ENCODE measurements at places on chromosomes 12 and 14. TPM values are rescaled to one million over a fixed set of nuclear protein-coding genes. Genes with fewer than 3 reads are reported as not detected.

PLXNC1 gene
- 9.0 TPM for total RNA-seq

GSC gene
- total RNA-seq, result 13.1 TPM

CCDC197 gene
- not detected for total RNA-seq

KITLG gene
- total RNA-seq, result 10.2 TPM

TAS2R13 gene
- 11.6 TPM for total RNA-seq

KERA gene
- total RNA-seq, result not detected

KRT73 gene
- total RNA-seq, result not detected

RAN gene
- 118 TPM for total RNA-seq

AKAP5 gene
- 0.42 TPM for total RNA-seq

PTHLH gene
- total RNA-seq, result not detected

YARS2 gene
- 29.5 TPM for total RNA-seq

HSPA2 gene
- 111 TPM for total RNA-seq

ERP27 gene
- not detected for total RNA-seq

LRP10 gene
- 88.7 TPM for total RNA-seq

VAMP1 gene
- 12.0 TPM for total RNA-seq

DNA sequence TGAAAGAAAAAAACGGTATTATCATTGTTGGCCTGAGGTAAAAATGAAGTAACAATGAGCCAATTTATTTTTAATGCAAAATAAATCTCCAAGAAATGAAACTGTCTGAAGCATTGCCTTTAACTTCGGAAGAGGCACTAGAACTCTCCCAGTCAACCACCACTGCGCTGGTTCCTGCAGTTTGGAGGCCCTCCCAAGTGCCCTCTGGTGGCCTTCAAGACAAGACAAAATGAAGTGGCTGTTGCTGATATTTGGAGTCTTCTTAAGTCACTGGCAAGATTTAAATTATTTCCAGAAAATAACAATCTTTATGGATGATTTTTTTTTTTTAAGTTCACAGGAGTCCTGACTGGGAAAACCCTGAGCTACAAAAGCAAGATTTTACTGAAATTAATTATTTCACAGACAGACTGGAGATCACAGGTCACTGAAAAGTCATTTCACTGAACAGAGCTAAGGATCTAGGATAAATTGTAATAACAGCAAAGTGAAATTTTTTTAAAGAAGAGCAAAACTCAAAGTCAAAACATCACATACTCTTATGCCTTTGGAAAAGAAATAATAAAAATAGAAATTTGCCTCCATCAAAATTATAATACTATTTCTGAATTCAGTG is 58.2 kb downstream of the DICER1 start:
- peak; percentile 26 for DNase-seq

- no peak for DNase-seq
Observed at GRCh38 chr12:93040367-93040766, 111.3 kb upstream of the EEA1 start.

DNA sequence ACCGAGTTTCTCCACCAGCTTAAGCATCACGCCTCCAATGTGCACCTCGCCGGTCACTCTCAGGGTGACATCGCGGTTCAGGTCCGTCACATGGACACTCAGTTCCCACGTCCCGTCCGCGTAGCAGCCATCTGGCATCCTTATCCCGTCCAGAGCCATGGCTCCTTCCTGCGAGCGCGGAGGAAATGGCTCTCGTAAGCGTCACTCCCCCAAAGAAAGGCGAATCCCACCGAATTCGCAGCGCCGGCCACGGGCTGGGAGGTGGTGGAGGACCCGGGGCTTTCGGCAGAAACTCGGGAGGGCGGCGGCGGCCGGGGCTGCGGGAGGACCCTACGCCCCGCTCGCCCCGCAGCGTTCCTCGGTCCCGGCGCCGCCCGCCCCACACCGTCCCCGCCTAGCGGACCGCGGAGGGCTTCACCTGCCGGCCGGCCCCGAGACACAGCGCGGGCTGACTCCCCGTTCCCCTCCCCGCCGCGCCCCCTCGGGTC is 396 bp downstream of the FERMT2 start:
- no peak for DNase-seq

GRCh38 chr12:66662729-66663128 is 16.1 kb downstream of the GRIP1 start:
- no peak for DNase-seq

DNA sequence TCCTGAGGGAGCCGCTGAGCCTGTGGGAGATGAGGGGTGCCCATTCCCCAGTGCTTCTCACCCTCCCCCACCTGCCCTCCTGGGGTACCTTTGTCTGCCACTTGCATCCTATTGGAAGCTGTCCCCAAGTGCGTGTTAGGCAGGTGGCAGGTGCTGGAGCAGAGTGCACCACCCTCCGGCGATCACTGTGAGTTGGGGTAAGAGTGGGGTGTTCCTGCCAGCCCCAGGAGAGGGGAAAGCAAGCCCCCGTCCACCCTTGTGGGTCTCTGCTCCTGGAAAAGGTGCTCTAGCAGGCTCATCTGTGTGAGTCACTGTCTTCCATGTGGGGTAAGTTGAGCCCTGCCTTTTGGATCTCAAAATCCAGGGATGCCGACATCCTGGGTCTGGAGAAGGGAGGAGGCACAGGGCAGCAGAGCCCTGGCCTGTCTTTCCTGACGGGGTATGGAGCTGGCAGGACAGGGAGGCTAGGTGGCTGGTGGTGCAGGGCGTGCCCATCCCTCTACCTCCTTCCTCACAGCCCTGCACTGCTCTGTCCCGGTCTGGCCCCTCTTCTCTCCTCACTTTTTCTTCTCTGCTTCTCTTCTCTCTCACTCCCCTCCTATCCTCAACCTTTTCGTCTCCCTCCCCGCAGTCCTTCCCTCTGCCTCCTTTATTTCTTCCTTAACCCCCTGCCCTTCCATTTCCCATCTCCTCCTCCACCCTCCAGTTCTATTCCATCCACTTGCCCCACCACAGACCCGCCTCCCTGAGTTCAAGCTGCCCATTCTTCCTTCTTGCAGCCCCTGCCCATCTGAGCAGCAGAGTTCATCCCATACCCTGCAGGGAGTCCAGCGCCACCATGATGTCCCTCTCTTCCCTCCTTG is 20.1 kb upstream of the KRT7 start:
- DNase-seq, result no peak

GRCh38 chr14:76995279-76996035 is 33.1 kb downstream of the IRF2BPL start:
- DNase-seq, result no peak

DNA sequence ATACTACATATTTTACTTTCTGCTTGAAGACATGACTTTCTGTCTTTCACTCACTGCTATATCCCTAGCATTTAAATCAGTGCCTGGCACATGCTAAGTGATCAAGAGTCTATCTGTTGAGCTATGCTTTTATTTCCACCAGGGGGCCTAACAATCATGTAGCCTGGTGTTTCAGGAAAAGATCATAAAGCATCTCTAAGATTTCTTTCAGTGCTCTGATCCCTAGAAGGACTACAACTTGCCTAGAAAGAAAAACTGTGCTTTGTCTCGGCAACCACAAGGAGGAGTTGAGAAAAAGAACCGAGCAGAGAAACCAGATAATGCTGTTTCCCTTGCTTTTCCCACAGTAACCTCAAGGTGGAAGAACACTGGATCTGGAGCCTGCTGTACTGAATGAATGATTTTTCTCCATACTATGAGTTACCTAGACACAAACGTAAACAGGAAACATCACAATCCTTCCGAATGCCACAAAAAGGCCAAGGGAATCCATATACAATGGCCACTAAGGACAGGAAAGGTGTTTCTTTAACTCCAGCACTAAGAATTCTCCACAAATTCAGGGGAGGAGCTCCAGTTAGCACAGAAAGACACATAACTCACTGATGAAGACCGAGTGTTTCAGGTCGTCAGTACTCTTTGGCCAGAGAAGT is 1.2 kb downstream of the CRY1 start:
- no peak for DNase-seq

DNA sequence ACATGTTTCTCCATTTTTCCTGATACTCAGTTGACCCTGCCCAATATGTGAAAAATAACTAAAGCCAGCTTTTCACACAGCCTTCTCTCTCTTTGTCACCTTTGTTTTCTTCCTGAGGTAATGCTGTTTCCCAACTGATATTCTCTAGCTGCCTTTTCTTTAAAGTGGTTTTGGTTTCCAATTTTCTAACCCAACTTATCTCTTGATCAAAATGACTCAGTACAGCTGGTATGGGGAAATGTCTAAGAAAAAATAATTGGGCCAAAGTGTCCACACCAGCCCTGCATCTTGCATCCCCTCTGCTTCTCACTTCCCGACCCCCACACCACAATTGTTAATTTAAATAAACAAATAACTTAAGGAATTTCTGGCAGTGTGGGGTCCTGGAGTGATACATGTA is 193.8 kb downstream of the SYT1 start:
- DNase-seq, result no peak

DNA sequence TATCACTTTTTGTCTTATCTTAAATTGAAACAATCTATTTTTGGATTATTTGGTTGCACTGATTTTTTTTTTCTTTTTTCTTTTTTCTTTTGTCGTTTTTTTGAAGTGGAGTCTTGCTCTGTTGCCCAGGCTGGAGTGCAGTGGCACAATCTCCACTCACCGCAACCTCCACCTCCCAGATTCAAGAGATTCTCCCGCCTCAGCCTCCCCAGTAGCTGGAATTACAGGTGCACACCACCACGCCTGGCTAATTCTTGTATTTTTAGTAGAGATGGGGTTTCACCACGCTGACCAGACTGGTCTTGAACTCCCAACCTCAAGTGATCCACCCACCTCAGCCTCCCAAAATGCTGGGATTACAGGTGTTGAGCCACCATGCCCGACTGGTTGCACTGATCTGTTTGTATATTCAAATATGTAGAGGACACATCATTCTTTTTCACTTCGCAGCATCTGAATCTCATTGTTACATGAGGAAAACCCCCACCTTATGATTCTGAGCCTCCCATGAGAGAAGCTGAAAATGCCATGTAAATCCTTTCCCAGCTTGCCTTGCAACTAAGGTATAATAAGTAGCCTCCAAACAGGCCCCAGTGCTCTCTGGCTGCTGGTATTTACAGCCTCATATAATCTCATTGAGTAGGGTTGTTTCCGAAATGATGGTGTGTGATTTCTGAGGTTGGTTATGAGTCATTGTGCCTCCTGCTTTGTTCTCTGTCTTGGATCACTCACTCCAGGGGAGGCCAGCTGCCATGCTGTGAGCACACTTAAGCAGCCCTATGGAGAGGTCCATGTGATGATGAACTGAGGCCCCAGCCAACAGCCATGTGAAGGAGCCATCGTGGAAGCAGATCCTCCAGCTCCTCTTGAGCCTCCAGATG is 5.2 kb upstream of the HSP90B1 start:
- DNase-seq, result no peak

DNA sequence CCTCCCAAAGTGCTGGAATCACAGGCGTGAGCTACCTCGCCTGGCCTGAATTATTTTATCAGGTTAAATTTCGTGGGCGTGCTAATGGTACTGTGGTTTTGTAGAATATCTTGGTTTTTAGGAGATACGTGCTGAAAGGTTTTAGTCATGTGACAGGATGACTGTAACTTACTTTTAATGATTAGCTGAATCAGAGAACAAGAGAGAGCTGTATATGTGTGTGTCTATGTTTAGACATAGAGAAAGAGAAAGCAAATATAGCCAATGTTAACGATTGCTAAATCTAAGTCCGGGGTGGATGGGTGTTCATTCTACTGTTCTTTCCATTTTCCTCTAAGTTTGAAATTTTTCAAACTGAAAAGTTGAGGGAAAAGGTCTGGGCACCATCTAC is 9.2 kb upstream of the PNMA1 start:
- no peak for DNase-seq

DNA sequence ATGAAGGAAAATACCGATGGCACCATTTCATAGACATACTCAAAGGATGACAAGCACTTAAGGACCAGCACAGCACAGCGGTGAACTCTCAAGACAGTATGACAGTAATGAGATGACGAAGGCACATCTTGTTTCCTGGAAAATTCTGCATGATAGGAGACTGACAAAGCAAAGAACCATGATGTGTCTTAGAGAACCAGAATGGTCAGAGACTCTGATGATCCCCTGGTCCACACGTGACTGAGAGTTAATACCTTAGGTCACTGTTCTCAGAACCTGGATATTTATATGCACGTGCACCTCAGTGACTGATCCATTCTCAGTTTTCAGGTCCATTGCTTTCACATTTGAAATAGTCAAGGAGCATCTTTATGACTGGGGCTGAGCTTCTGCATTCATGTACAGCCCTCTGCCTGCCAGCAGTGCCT is 35.3 kb downstream of the PROX2 start:
- no peak for DNase-seq

DNA sequence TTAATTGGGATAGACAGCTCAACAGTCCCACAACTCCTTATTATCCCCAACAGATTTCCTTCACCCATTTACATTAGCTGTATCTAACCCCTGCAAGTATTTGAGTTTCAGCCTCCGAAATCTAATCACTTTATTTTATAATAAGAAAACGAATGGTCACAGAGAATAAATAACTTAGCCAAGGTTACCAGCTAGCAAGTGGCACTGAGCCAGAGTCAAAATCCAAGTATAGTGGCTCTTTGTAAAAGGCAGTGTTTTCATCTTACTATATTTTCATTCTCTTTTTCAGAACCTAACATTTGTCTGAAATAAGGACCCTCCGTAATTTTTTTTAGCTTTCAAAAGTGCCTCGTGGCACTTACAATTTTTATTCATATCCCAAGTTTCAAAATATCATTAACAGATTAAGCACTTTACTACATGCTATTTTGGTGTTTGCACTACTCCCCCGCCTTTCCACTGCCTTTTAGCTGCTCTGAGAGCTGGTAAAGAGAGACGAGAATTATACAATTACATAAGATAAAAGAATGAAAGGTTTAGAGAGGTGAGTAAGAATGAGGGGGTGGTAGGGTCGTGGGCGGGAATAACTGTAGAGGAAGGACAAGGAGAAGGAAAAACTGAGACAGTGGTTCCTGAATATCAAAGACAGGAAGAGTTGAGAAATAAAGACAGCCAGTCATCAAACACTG is 3.7 kb upstream of the USP15 start:
- DNase-seq, result no peak

GRCh38 chr14:93683226-93683625 is 105.1 kb downstream of the PRIMA1 start:
- DNase-seq, result no peak

GRCh38 chr12:112149596-112149995 is 24.2 kb downstream of the TRAFD1 start:
- no peak for DNase-seq

GRCh38 chr12:47079981-47080724 is 394 bp upstream of the AMIGO2 start:
- peak; percentile 14 for DNase-seq

DNA sequence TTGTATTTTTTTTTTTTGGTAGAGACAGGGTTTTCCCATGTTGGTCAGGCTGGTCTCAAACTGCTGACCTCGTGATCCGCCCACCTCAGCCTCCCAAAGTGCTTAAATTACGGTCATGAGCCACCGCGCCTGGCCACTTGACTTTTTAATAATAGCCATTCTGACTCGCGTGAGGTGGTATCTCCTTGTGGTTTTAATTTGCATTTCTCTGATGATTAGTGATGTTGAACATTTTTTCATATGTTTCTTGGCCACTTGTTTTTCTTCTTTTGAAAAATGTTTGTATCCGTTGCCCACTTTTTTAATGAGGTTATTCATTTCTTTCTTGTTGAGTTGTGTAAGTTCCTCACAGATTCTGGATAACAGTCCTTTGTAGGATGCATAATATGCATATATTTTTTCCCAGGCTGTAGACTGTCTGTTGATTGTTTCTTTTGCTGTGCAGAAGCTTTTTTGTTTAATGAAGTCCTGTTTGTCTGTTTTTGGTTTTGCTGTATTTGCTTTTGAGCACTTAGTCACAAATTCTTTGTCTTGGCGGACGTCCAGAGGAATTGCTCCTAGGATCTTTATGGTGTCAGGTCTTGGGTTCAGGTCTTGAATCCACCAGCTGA is 10.3 kb upstream of the PGAM5 start:
- no peak for DNase-seq

- DNase-seq, result no peak
Observed at GRCh38 chr12:117986705-117987469, 18.1 kb upstream of the KSR2 start.

- no peak for DNase-seq
Observed at GRCh38 chr12:53118751-53119300, 15.5 kb downstream of the SOAT2 start.

All from tibial nerve (tissue), 4 donors.